ENCODE measurements at places on chromosomes 5 and 9. TPM values are rescaled to one million over a fixed set of nuclear protein-coding genes. Genes with fewer than 3 reads are reported as not detected.

The BARX1 gene
- 0.20 TPM for total RNA-seq

The SPATA31A3 gene
- not detected for total RNA-seq

The FIBCD1 gene
- not detected for total RNA-seq

The PLAC8L1 gene
- not detected for total RNA-seq

The BTNL8 gene
- total RNA-seq, result not detected

The CD74 gene
- total RNA-seq, result 634 TPM

The MSMP gene
- total RNA-seq, result 0.55 TPM

The SPRY4 gene
- 0.23 TPM for total RNA-seq

The LRRC70 gene
- total RNA-seq, result 1.3 TPM

The TAL2 gene
- not detected for total RNA-seq

The SETX gene
- total RNA-seq, result 63.9 TPM
